ENCODE measurements at places on chromosomes 7 and 10.

DNA sequence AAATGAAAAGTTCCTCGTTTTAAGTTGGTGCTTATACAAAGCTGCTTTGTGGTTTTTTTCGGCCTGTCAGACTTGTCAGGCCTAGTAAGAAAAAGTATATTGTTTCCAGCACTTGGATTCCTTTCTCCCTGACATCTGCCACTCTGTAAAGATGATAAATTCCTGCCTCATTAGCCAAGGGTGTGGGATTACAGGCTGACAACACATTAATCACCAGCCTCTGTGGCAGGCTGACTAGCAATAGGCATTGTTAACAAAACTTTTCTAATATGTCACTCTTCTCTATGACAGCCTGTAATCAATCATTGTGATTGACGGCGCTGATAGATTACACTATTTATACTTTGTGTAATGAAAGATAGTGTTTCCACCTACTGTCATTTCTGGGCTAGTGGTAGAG lies 682.5 kb downstream of the LRMDA start:
- DNase-seq: no peak

- no peak for DNase-seq
Observed at GRCh38 chr7:2247141-2247995, 5.3 kb downstream of the NUDT1 start.

DNA sequence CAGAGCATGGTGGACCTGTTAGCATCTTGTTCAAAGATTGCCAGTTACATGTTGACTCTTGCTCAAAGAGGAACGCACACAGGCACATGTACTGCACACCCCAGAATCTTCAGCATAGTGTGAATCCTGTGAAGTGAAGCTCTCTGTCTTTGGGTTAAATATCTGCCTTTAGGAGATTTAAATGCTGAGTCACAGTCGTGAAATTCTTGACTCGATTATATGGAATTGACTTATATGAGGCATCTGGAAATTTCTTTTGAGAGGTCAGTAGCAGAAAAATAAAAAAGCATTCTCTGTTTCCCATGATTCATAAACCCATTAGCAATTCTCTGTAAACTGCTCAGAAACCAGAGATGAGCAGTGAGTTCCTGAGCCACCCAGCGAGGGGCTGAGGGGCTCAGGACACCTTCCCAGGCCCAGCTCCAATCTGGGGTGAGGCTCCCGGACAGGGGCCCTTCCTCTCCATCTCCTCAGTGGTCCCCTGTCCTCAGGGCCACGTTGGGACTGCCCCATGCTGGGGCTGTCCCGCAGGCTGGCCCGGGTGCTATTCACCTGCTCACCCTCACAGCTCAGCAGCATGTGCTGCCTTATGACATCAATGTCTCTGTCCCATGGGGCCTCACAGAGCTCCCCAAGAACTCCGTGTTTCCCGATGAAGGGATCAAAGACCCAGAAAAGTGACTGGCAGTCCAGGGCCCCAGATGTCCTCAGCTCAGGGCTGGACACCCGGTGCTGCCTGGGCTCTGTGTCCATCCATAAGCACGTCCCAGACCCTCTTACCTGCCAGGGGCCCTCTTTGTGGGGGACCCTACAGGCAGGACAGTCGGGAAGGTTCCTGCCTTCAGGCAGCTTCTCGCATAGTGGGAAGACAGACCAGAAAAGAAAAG lies 50.0 kb upstream of the INSIG1 start:
- DNase-seq: no peak

GRCh38 chr7:55970978-55971377 lies 6.6 kb downstream of the NIPSNAP2 start:
- no peak for DNase-seq

DNA sequence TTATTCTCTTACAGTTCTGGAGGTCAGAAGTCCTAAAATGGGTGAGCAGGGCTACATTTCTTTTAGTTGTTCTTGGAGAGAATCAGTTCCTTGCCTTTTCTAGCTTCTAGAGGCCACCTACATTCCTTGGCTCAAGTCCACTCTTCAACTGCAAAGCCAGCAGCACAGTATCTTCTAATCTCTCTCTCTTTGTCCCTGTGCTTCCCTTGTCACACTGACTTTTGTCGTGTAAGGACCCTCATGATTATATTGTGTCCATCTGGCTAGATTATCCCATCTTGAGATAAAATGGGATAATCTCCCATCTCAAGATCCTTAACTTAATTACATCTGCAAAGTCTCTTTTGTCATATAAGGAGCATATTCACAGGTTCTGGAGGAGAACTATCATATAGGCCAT lies 359.0 kb downstream of the ADRA2A start:
- DNase-seq: no peak

DNA sequence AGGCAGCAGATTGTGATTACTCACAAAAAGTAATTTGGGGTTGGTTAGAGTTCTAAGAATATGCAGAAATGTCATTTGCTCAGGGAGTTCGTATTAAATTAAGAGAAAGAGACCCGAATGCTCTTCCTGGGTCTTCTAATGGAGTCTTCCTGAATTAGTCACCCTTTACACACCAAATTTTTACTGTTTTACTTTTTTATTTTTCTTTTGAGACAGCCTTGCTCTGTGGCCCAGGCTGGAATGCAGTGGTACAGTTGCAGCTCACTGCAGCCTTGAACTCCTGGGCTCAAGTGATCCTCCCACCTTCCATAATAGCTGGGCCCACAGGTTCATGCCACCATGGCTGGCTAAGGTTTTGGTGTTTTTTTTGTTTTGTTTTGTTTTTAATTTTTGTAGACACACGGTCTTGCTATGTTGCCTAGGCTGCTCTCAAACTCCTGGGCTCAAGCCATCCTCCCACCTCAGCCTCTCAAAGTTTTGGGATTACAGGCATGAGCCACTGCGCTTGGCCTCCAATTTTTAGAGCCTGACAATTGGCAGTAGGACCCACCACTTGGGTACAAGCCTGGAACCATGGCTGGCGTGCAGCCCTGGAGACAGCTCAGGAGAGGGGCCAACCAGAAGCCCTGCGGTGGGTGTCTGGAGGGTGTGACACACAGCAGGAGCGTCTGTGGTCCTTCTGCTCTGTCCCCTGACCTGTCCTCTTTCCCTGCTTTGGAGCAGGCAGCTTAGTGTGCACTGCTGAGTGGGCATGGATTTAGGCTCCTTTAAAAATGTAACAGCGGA lies 16.4 kb upstream of the BHLHA15 start:
- no peak for DNase-seq

Data from stimulated activated CD4-positive, alpha-beta T cell treated with anti-CD3 and anti-CD28 coated beads, Interleukin-4, amount 100 ng/mL, for 48 hours (primary cell).